ENCODE measurements at places on chromosomes 2 and 18.

- no peak for DNase-seq
Measured at GRCh38 chr2:59034837-59035236, 793.7 kb upstream of the FANCL start.

DNA sequence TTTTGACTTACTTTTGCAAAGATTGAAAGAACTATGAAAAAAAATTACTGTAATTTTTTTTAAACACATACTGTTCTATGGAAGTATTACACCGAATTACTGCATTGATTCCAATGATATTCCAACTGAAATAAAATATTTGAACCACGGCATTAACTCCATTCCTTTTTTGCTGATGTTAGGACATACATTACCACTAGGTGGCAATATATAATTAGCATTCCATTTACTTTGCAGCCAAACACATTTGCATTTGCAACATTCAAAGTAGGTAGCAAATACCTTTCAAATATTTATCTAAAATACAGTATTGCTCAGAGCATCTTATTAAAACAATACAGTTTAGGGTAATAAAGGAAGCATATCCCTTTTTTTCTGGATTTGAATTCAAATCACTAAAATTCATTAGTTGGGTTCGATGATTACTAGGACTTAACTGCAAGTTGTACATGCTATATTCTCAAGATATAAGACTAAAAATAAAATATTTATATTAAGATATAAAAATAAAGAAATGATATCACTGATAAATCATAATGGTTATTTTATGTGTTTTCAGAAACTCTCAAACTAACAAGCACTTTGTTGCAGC is 31.3 kb downstream of the LANCL1 start:
- peak; percentile 45 for DNase-seq

GRCh38 chr18:74455386-74455785 is 1.7 kb downstream of the DIPK1C start:
- no peak for DNase-seq

GRCh38 chr2:211306929-211307328 is 750.5 kb downstream of the CPS1 start:
- no peak for DNase-seq

DNA sequence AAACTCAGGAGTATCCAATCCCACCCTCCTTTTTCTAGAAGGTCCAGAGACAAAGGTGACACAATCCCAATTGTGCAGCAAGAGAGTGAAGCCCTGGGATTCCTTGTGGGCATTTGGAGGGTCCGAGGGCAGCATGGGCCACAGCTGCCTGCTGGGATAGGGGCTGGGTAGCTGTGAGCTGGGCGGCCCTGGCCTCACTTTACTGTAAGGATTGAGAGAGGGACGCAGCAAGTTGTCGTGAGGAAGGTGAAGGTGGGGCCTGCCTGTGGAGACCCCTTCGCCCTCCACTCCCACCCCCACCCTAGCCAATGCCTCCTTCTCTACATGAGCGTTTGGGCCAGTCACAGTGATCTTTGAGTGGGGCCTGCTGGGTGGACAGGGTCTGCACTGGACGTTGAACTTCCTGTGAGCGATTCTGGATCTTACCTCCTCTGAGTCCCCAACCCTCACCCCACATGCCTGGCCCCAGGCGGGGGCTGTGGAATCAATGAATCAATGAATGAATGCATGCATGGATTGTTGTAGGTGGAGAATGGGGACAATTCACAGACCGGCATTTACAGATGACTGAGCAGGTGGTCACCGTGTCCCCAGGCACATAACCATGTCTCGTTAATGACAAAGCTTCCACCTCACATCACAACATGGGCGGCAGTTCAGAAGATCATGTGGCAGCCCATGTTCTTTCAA is 107.2 kb downstream of the INHBB start:
- peak; percentile 44 for DNase-seq

DNA sequence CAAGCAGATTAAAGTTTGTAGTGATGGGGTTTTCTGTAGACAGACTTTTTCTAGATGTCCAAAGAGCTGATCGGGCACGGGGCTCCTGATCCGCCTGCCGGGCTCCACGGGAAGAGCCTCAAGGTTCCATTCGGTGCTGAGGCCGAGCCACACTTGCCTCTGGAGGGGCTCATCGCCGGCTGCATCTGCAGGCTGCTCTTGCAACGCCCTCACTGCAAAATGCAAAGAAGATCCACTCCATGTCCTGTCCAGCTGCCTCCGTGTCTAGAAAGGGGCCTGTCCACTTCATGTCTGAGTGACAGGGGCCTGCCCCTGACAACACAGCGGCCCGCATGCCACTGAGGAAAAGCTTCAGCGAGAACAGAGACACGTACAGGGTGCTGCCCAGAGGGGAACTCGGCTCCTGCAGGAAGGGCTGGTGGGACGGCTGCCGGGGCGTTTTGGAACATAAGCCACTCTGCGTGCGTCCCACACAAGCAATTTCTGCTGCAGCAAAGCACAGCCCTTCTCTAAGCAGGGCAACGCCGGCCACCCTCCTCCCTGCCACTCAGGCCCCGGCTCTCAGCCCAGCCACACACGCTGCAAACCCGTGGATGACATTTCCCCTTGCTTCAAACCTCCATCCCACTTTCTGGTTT is 53.6 kb upstream of the CTDP1 start:
- peak; percentile 60 for DNase-seq

- DNase-seq = peak; percentile 74
Measured at GRCh38 chr18:3500016-3500415, 50.0 kb downstream of the TGIF1 start.

GRCh38 chr2:197803033-197803444 is 1.4 kb upstream of the PLCL1 start:
- DNase-seq = peak; percentile 79

DNA sequence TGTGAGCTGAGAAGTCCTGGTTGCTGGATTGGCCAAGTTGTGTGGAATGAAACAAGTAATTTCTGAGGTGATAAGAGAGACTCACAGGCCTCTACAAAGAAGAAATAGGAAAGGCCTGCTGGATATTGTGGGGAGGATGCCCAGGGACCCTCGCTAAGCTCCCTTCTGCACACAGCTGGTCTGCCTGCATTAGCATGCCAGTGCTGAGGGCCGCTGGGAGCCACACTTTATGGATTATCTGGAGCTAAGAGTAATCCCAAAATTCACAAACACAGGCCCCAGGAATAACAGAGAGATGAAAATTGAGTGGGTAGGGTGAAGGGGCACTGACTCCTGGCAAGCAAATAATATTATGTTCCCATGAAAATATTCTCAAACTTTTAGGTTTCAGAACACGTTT is 114.9 kb upstream of the SIX3 start:
- DNase-seq = no peak

DNA sequence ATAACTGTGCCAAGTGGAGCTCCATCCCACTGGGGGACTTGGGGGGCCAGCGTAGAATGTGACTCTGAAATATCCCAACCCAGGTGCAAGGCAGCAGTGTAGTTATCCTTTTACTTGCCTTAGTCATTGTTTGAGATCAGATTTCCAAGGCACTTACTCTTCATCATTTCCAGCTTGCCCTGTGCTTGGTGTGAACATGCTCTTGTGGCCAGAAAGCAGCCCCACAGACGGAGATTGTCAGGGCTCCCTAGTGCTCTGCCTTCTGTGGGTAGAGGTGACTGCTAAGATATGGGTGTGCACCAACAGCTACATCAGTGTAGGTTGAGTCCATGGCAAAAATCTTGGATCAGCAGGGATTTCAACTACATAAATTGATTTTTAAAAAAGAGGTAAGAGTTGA is 2010.0 kb upstream of the PIK3C3 start:
- no peak for DNase-seq

GRCh38 chr2:67772216-67773170 is 290.3 kb downstream of the C1D start:
- no peak for DNase-seq

DNA sequence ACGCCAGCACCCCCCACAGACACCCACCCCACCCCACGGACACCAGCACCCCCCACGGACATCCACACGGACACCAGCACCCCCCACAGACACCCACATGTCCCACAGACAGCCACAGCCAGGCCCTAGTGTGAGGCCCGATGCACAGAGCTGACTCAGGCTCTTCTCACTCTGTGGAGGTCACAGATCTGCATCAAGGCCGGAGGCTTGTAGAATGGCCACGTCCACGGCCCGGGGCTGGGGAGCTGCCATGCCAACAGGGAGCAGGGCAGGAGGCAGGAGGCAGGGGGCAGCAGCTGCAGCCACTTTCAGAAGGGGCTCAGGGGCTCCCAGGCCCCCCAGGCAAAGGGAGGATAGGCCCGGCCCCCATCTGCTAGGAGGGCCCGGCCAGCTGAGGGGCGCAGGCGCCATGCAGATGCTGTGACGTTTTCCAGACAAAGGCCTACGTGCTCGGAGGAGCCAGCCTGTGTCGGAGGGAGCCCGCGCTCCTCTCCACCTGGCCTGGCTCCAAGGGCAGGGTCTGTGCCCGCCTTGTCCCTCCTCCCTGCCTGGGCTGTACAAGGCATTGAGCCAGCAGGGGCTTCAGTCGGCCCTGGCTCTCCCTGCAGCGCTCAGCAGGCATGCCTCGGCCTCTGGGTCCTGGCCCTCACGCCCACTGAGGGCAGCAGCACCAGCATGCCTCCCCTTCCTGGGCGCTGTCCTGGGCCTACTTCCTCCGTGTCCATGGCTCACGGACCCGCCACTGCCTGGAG is 249.0 kb downstream of the TWIST2 start:
- DNase-seq = no peak

GRCh38 chr2:437756-438393 is 150.0 kb upstream of the ALKAL2 start:
- no peak for DNase-seq

DNA sequence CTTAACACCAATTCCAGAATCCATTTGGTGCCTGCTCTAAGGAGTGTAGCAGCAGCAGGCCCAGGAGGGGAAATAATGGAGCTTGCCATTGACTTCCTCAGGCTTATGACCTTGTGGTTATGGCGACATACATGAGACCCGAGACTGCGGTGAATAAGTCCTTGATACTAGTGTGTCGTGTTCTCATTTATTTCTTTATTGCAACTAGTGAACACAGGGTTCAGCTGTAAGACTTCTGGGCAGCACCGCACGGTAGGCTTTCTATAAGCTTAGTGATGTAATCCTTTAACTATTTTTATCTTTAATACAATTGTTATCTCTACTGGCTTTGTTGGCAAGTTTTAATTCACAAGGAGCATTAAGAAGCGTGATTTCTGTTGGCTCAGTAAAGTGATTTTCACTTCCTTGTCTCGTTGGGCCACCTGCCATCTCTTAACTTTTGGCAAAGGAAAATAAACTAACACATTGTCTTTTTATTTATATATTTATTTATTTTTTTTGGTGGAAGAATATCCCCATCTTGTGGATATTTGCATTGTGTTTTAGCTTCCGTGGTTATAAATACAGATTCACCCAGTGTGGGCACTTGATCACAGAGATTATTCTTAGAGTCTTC is 139.8 kb downstream of the LTBP1 start:
- no peak for DNase-seq

DNA sequence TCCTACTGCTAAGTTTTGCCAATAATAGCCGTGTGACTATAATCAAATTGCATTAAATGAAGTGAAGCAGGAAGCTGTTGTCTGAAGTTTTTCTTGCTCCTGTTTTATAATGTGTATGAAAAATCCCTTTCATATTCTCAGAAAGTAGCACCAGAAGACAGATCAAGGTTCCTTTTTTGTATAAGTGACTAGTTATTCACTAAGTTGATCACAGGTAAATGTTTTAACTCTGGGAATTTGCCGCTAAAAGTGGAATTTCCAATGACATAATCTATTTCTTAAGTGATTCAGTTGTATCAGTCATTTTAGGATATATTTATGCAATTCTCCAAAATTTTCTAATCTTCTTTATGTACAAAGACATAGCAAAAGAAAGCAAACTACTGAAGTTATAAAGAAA is 99.6 kb downstream of the DPP4 start:
- DNase-seq = no peak

- peak; percentile 89 for DNase-seq
Measured at GRCh38 chr2:39513641-39514094, 76.6 kb upstream of the MAP4K3 start.

DNA sequence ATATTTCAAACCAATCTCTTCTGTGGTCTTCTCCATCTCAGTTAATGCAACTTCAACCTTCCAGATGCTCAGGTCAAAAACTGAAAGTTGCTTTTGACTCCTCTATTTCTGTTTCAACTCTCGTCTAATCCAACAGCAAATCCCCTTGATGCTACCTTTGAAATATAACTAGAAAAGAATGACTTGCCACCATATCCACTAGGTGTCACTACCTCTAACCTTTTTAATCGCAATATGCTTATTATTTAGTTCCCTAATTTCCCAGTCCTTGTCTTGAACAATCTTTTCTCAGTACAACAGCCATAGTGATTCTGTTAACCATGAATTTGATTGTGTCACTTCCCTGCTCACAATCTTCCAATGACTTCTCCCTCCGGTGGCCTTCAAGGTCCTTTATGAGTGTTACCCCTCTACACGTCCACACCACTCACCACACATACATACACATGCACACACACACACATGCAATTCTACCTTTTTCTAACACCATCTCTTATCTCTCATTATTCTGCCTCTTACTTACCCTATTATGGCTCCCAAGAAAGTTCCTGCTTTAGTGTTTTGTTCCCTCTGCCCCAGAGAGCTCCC is 245.5 kb upstream of the KCNJ3 start:
- DNase-seq = peak; percentile 59

- peak; percentile 88 for DNase-seq
Measured at GRCh38 chr2:158818511-158818910, 23.4 kb downstream of the DAPL1 start.

DNA sequence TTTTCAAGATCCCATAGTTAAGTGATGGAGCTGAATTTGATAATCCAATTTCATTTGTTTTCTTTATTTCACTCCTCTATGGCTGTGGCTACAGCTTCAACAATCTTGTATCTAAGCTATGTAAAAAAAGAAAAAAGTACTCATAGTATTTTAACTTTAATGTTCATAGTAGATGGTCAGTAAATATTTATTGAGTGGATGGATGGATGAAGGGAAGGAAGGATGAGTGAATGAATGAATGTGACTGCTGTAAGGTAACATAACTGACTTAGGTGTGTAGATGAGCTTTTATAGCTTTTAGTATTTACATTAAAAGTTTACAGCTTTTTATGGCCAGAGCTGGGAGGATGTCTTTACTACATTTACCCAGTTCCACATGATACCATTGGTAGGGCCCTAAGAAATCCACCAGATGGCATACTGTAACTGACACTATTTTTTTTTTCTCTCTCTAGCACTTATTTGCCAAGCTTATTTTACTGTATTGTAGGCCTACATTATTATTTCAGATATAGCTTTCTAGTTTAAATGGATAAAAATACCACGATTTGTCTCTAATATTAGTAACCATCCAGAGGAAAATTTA is 13.4 kb upstream of the HRH4 start:
- no peak for DNase-seq

GRCh38 chr18:21456428-21457178 is 143.9 kb downstream of the ESCO1 start:
- no peak for DNase-seq

DNA sequence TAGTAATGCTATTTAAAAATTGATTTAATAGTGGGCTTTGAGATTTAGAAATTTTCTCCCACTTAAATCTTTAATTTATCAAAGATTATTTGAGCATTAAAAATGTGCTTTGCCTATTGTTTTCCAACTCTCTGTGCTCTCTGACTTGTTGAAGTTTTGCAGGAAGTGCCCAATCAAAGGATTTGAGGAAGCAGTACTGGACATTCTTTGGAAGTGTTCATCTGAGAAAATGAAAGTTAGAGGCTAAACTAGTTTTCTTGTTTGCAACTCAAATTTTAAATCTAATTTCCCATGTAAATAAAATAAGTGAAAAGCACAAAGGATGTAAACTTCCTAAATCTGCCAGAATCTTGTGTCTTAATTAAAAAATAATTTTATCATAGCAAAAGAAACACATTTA is 89.1 kb downstream of the CAMKMT start:
- no peak for DNase-seq
